ENCODE measurements at places on chromosomes 16 and 17. TPM values are rescaled to one million over a fixed set of nuclear protein-coding genes. Genes with fewer than 3 reads are reported as not detected.

ABCA6 gene
- 2.2 TPM for total RNA-seq

CTRL gene
- total RNA-seq: 0.26 TPM

ITGB4 gene
- total RNA-seq: 37.6 TPM

KIF18B gene
- total RNA-seq: 2.3 TPM

ZNF750 gene
- under 0.01 TPM for total RNA-seq

FAM20A gene
- total RNA-seq: not detected

KRTAP4-4 gene
- total RNA-seq: not detected

HOXB5 gene
- 0.13 TPM for total RNA-seq

MT1F gene
- 0.51 TPM for total RNA-seq

SEPTIN12 gene
- not detected for total RNA-seq

NHLRC4 gene
- total RNA-seq: 1.3 TPM

RNF135 gene
- 0.77 TPM for total RNA-seq

TMEM98 gene
- total RNA-seq: 138 TPM

EFCAB13 gene
- total RNA-seq: 2.3 TPM

DOC2A gene
- under 0.01 TPM for total RNA-seq

DDX28 gene
- 27.6 TPM for total RNA-seq

ZC3H7A gene
- total RNA-seq: 56.5 TPM

NDEL1 gene
- 35.5 TPM for total RNA-seq

NTN3 gene
- total RNA-seq: under 0.01 TPM

HP gene
- total RNA-seq: not detected

RNFT1 gene
- 10.9 TPM for total RNA-seq

Measured in dermis microvascular lymphatic vessel endothelial cell (primary cell).